MV-4-11 (cell line): ENCODE measurements at places on chromosomes 3 and 15.

DNA sequence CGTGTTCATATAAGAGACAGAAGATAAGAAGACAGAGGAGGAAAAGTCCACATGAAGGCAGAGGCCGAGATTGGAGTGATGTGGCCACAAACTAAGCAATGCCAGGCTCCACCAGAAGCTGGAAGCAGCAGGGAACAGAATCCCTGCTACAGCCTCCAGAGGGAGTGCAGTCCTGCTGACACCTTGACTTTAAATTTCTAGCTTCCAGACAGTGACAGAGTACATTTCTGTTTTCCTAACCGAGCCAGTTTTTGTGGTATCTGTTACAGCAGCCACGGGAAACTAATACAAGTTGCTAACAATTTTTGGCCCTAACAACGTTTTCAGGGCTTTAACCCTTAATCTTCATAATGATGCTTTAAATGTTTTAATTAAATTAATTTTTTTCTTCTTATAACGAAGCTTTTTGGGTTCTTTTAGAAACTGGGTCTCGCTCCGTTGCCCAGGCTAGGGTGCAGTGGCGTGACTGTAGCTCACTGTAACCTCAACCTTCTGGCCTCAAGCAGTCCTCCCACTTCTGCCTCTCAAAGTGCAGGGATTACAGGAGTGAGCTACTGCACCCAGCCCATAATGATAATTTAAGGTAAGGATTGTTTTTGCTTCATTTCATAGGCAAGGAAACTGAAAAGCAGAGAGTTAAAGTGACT lies 202.3 kb upstream of the PROK2 start:
- no peak for DNase-seq

DNA sequence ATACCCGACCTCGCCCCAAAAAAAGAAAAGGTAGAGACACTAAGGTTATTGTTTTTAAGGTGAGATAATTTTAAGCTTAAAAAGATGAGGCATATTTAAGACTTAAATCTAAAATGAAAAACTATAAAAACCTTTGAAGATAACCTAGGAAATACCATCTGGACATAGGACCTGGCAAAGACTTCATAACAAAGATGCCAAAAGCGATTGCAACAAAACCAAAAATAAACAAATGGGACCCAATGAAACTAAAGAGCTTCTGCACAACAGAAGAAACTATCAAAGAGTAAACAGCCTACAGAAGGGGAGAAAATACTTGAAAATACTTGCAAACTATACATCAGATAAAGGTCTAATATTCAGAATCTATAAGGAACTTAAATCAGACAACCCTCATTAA lies 80.9 kb downstream of the TMCC1 start:
- no peak for DNase-seq

DNA sequence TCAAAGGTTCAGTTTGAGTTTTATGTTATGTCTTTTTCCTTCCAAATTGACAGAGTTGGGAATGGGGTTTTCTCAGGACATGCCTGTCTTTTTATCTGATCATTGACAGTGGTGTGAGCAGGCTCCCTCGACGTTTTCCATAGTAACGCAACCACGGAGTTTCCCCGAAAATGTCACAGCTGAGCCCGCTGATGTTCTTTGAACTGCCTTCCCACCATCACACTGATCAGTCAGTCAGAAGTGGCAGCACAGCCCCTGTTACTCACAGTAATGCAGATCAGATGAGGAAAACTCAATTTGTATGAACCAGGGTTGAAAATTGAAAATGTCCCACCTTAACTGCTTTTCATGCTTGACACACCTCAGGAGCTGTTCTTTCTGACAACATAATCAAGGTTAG lies 210.4 kb downstream of the NECTIN3 start:
- no peak for DNase-seq

DNA sequence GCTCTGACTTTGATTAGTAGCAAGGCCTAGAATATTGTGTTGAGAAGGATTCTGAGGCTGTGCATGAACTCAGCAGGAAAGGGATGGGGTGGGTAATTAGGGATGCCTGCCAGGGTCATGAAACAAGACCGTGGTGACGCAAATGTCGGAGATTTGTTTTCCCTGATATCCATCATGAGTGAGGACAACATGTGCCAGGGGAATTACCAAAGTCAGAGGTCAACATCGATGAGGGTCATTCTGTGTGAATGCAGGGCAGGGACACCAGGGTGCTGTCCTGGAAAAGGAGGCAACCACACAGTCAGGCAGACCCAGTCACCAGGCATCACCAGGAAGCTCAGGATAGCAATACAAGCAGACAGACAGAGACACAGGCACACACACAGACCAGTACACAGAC lies 52.2 kb downstream of the SLCO2A1 start:
- no peak for DNase-seq

DNA sequence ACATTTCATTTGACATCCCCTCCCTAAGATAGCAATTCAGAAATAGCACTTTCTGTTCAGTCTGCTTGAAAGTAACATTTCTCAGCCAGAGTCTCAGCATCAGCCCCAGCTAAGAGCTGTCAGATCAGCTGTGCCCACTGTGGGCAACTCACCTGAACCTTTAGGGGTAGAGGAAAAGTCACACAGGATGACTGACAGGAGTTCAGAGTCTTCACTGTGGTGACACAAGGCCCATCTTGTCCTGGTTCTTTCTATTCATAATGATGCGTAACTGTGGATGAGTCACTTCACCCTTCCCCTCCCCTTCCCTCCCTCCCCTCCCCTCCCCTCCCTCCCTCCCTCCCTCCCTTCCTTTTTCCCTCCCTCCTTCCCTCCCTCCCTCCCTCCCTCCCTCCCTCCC lies 96.1 kb upstream of the RASGRP1 start:
- peak; percentile 3 for DNase-seq

DNA sequence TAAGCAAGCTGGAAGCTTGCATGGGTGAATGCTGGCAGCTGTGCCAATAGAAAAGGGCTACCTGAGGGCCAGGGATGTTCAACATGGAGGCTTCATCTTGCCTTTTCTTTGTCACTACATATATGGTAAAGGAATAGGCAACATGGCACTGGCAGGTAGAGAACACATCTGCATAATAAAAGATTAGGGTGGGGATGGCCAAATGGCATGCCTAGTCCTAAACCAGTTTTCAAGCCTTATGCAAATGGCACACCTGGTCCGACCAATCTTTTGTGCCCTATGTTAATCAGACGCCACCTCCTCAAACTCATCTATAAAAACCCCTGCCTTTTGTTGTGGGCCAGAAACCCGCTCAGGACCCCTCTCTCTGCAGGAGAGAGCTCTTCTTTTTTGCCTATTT lies 216.8 kb upstream of the PROK2 start:
- DNase-seq, result no peak

DNA sequence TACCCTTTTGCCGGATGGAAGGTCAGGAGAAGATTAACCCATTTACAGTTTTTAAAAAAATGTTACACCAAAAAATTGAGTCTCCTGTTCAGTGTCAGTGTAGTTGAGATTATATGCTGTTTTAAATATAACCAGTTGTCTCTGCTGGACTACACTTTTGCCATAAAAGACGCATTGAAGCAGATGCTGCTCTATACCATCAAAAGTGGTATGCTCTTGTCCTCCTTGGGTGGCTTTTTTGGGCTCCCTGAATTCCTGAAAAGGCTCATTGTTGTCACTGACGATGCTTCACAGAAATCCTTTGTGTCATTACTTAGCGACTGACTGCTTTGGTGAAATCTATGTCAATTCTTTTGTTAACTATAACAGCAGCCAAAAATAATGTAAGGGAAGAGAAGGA lies 133.9 kb upstream of the SKOR1 start:
- DNase-seq, result no peak

GRCh38 chr15:25967116-25967515 lies 104.0 kb upstream of the ATP10A start:
- DNase-seq, result no peak
